ENCODE measurements at places on chromosomes 4 and X.

DNA sequence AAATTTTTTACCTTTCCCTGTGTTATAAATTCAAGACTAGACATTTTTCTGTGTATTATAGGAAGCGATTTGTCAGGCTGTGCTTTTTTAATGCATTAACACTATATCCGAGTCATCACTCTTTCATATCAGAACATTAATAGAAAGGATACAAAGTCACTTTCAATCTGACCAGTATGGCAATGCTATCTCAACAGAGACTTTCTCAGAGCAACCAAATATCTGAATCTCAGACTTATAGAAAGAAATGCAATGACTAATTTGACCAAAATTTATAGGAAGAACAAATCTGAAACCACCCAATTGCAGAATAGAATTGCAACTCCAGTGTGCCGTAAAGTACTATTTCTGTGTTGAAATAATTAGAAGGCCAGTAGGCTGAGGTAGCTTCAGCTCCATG, 473 bp upstream of the TKTL2 start:
- no peak for DNase-seq

GRCh38 chr4:53885668-53886067, 178.7 kb downstream of the CHIC2 start:
- no peak for DNase-seq

DNA sequence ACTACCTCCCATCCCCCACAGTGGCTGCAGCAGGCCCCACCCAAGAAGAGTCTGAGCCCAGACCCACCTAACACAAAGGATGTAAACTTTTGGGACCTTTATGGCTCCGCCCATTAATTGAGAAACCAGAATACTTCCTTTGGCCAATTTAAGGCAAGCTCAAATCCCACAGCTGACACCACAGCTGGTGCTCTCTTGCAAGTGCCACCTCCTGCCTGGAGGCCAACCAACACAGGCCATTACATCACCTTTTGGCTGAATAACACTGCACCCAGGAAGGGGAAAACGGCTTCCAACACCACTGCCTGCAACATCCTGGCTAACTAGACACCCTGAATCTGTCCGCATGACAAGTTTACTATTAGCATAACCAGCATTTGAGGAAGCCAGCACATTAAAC, 248.8 kb downstream of the PRDM5 start:
- peak; percentile 4 for DNase-seq

DNA sequence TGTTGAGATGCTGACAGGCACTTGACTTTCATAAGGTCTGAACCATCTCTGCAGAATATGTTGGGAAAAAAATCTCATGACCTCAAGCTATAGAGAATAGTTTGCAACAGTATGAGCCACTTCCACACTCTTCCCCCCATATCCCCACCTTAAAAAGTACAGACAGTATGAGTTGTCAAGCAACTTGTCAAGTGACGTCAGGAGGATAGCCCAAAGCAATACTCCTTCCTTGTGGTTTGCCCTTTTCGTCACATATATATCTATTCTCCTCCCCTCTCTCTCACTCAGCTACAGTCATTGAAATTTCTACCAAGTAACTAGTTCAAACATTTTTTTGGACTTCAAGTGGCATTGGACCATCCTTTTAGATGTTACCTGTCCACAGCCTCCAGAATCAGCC, 67.7 kb downstream of the MCF2 start:
- DNase-seq: no peak

- no peak for DNase-seq
Measured at GRCh38 chrX:69503782-69504625, at the start of gene NALF2. Gene NALF2, plus strand, starts transcription at chrX:69504326. Its CDS starts 957 bp downstream, at chrX:69505283.

- no peak for DNase-seq
Measured at GRCh38 chrX:5176766-5177165, 1051.9 kb downstream of the NLGN4X start.
